Left renal pelvis (tissue), 4 donors: ENCODE measurements at places on chromosomes 1 and 21. TPM values are rescaled to one million over a fixed set of nuclear protein-coding genes. Genes with fewer than 3 reads are reported as not detected.

DNA sequence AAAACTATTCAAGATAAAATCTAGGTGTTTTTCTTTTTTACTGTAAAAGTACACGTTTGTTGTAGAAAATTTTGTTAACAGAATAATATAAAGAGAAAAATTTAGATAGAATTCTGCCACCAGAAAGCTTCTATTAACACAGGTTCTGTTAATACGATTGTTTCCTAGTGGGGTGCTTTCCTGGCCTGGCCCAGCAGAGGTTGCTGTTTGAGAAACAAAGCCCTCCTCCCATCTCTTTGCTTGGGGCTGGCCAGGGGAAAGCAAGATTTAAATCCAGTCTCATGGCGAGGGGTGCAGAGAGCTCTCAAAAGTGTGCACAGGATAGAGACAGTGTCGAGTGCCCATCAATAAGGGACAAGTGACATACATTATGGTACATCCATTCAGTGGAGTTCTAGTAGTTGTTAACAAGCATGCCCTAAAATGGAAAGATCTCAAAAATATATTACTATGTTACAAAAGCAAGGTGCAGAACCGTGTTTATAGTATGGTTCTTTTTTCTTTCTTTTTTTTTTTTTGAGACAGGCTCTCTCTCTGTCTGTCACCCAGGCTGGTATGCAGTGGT is 14.6 kb upstream of the ACBD3 start:
- DNase-seq, result no peak

GRCh38 chr1:16244650-16245285 is 7.8 kb upstream of the CPLANE2 start:
- DNase-seq, result no peak

GRCh38 chr21:41894922-41895557 is 15.9 kb upstream of the PRDM15 start:
- DNase-seq, result no peak

TRPM2 gene
- 0.96 TPM for polyA plus RNA-seq

DNA sequence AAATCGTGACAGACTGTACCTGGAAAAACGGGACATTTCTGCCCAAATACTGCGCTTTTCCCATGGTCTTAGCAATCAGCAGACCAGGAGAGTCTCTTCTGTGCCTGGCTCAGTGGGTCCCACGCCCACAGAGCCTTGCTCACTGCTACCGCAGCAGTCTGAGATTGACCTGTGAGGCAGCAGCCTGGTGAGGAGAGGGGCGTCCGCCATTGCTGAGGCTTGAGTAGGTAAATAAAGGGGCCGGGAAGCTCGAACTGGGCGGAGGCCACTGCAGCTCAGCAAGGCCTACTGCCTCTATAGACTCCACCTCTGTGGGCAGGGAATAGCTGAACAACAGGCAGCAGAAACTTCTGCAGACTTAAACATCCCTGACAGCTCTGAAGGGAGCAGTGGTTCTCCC is 203.1 kb downstream of the DENND1B start:
- no peak for DNase-seq

DNA sequence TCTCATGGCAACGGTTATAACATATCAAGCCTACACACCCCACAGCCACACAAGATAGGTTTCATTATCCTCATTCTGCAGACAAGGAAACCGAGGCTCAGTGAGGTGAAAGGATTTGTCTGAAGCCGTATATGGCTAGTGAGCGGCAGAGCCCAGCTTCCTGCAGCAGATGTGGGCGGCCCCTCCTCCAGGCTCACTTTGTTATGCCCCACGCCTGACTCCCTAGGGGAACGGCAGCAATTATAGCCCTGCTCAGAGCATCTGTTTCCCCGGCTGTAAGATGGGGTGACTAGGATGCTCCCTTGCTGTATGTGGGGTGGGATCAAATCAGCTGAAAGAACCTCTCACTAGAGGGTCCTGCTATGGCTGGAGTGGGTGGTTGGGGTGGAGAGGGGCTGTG is 22.1 kb downstream of the GRHL3 start:
- no peak for DNase-seq

GRCh38 chr1:89548122-89548857 is 23.7 kb downstream of the LRRC8B start:
- DNase-seq, result no peak

SDC3 gene
- 41.5 TPM for polyA plus RNA-seq

GRCh38 chr1:54246116-54246721 is 46.3 kb downstream of the MRPL37 start:
- DNase-seq, result no peak
